NCI-H1048 (cell line): ENCODE measurements at places on chromosomes 6 and 20.

GRCh38 chr6:68754681-68755213 is 119.7 kb downstream of the ADGRB3 start:
- no peak for DNase-seq

- DNase-seq = no peak
Measured at GRCh38 chr6:144343701-144344428, 58.7 kb downstream of the UTRN start.

GRCh38 chr6:33935439-33936080 is 131.8 kb upstream of the MLN start:
- DNase-seq = no peak

DNA sequence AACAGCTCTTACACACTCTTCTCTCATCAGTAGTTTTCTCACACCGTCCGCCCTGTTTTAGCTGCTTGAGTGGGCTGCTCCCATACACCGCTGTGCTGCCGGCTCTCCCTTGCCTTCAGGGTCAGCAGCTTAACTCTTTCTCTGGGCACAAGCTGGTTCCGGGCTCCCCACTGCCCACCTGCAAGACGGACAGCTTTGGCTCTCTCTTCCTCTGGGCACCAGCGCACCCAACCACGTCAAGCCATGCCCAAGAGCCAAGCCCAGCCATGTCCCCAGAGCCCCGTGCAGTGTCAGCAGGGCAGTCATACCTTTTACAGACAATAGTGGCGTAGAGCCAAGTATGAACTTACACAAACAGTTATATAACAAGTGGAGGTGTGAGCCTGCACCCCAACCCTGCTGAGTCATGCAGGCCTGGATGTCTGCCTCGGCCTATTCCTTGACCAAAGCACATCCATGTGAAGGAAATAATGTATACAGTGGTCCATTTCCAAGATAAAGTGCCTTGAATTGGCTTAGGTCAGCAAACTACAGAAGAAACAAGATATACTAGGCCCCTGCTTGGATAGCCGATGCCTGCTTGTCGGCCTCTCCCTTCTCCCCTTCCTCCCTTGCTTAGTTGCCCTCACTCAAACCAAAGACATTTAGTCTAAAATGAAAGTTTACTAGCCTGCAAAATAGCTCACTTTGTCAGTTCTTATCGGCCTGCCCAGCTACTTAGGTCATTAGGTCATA is 89.3 kb downstream of the JPH2 start:
- no peak for DNase-seq

DNA sequence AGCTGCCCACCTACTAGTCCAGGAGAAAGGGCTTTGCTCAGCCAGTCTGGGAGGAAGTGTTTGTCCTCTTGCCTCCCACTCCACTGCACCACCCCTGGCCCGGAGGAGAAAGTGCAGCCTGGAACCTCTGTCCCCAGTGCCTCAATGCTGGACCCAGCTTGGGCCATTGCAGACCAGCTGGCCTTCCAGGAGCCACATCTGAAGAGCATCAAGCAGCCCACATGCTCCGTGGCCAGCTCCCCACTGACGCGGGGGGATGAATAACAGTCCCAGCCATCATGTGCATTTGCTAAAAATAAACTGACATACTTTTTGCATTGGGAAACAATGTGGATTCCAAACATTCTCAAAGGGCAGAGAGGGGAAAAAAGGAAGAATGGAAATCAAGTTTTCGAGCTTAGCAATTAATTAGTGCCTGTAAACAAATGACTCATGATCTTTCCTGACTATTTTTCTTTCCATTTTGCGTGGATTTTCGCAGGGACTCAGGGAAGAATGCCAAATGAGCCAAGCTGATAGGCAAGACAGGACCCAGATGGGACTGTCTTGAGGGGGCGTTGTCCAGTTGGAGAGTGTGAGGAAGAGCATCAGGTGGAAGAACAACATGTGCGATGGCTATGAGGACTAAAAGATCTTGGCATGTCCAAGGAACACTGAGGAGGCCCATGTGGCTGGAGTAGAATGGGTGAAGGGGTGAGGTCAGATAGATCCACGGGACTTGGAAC is 34.1 kb downstream of the CEBPB start:
- no peak for DNase-seq

GRCh38 chr6:161374971-161375873 is 101.4 kb upstream of the AGPAT4 start:
- no peak for DNase-seq

DNA sequence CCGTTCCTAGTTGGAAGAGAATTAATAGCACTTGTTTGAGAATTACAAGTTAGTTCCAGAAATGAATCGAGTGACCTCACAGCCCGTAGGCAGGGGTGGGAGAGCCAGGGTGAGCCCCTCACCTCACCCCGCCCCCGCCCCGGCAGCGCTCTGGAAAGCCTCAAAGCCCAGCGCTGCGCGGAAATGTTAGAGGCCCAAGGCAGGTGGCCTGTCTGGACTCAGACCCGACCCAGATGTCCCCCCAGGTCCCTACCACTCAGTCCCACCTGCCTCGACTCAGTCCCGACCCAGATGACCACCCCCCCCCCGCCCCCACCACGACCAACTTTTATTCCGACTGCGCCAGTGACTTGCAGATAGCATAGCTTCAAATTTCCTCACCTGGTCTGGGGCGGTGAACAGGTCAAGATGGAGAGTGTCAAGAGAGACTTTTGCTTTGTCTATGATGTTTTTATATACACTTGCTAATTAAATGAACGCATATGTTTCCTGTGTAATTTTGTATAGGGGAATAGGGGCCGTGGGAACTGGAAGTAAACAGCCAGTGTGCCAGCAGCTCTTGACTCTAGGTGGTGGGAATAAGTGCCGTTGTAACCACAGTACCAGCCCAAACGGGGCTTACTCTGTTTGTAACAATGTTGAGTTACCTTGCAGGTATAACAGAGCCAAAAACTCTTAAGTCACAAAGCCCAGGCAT is 1.2 kb upstream of the PXDC1 start:
- DNase-seq = no peak

DNA sequence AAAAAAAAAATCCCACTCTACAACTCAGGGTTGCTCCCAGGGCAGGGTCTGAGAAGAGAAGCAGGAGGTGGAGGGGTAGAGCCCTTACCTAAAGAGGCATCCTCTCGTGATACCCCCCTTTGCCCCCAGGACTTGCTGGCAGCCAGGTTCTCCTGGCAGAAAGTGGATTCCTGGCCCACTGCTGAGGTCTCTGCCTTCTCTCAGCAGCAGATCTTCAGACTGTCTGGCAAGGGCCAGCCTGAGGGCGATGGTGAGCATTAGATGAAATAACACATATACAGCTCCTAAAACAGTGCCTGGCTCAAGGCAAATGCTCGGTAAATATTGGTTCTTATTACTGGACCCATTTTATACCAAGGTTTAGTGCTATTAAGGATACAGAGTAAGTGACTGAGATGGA is 4.8 kb upstream of the GLP1R start:
- DNase-seq = no peak

DNA sequence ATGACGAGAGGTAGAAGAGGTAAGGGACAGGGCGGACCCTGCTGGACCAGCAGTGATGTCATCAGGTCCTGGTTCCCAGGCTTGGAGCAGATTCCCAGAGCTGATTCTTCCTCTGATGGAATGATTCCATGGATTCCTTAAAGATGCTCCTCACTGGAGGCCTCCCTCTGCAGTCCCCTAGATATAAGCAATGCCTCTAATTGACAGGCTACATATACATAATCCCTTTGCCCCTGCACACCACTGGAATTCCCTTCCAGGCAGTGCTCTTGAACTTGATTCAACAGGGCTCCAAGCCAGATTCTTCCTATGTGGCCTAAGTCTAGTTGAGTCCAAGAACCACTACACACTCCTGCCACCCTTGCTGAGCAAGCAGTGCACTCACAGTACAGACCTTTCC is 52.3 kb upstream of the L3MBTL3 start:
- no peak for DNase-seq

- DNase-seq = no peak
Measured at GRCh38 chr6:155212616-155213380, 51.0 kb upstream of the CLDN20 start.

- DNase-seq = no peak
Measured at GRCh38 chr6:168452685-168453377, 11.8 kb downstream of the SMOC2 start.

DNA sequence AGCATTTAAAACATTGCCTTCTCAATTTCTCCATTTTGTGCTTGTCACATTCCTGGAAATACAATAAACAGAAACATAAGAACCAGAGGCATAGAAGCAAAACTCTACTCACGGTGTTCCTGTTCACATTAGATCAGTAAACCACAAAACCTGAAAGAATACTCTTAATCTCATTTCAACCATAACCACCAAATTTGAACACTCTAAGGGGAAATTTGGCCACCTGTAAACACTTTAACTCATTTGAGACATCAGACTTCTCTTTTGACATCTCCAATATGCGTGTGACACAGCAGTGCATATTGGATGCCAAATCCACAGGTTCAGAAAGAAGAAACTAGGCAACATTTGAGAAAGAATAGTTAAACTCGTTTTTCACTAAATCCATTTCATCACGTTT is 153.8 kb upstream of the IRAK1BP1 start:
- no peak for DNase-seq

DNA sequence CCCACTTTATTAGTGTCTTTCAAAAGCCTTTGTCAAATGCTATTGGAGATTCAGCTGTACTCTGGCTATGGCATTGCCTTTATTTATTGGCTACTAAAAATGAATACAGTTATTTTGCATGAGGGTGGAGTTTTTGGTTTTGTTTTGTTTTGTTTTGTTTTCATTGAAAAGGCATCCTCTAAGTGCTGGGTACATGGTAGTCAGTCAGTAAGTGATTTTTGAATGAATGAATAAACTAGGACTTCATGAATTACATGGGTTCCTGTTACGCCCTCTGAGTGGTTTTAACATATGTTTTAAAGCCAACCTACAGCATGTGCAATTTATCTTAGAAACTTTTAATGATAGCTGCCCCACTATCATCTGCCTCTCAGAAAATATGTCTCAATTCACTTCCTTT is 38.9 kb upstream of the ENPP1 start:
- no peak for DNase-seq

DNA sequence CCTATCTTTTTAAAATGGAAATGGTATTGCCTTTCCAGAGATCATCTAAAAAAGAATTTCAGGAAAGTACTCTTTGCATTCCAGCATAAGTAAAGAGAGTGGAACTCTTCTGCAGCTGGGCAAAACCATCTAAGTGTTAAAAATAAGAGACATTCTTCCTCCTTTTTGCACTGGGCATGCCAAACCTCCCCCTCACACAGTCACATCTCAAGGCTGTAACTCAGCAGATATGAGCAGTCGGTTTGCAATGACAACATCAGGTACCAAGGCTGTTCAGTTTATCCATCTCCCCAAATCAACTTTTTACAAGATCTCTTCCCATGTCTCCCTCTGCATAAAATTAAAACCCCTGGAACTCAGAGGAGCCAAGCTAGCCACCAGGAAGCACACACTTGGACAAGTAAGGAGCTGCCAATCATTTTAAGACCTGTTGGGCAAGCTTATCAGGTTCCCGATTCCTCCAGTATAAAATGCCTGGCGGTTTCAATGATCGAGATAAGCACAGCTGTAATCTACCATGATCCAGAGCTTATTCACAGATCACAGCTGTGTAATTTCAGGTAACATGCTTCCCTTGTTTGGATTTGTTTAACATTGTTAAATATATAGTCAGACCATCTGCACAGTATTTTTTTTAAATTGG is 23.2 kb downstream of the ID4 start:
- DNase-seq = no peak

DNA sequence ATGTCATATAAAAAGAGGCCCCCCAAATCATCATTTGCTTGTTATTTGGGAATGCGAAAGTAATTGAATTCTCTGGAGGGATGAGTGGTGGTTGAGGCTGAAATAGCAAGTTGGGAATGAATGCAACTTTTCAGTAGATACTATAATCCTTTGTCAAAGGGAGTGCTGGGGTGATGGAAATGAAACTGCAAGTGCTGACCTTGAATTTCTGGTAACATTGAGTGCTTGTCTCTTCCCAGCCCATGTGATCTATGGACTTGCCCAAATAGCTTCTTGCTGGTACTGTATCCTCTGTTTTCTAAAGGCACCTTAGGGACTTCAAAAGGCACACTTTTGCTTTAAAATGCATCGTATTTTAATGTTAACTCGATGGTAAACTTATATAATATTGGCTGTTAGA is 14.8 kb downstream of the PAQR8 start:
- DNase-seq = no peak

DNA sequence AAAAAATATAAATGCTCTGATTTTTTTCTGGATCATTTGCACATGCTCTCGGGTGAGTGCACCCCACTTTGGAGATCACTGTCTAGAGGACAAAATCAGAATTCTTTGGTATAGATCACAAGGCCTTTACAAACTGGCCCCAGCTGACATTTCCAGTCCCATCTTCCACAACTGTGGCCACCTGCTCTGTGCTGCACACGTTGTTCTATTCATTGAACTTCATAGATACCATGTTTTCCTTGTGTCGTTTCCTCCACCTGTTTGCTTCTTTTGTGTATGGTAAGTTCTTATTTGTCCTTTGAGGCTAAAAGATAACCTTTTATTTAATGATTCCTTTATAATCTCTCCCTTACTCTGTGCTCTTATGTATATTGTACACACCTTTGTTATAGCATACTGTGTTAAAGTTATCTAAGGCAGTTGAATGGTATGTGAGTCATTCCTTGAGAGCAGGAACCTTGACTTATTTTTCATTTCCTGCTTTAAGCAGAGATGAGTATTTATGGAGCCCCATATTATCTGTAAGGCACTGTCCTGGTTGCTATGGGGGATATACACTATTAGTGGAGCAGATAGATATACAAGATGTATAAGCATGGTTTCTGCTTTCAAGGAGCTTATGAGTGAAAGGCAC is 12.0 kb upstream of the SLC17A5 start:
- DNase-seq = no peak

- peak; percentile 63 for DNase-seq
Measured at GRCh38 chr20:47576516-47577033, 74.9 kb downstream of the NCOA3 start.

DNA sequence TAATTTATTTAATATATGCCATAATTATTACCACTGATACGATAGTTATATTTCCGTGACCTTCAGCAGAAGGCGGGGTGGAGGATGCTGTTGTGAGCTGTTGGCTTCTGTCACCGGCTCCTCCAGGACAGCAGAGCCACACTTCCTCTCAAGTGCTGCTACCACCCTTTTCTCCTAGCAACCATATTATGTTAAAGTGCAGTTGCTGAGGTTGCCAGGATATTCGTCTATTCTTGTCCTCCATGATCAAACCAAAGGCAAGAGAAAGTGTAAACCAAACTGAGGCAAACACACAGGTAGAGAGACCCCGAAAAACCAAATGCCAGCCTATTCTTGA is 27.8 kb downstream of the RGS17 start:
- no peak for DNase-seq

GRCh38 chr6:29510202-29510601 is 22.4 kb upstream of the MAS1L start:
- no peak for DNase-seq

- no peak for DNase-seq
Measured at GRCh38 chr6:13539572-13539971, 34.8 kb upstream of the SIRT5 start.

DNA sequence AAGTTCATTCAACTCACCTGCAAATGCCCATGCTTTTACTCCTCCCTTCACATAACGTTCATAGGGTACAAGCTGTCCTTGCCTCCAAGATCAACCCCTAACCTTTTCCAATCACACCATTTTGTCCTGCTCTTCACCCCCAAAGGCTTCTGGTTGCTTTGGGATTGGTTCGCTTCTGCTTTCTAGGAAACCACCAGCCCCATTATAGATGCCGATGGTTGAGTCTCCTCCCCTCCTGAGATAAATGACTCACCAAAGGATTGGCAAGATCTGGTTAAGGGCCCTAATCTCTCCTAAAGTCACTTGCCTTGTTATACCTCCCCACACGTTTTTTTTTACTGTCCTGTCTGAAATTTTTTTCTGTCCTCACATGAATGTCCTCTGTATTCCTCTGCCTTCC is 311.4 kb downstream of the HACE1 start:
- DNase-seq = no peak
